AG04449 (cell line): ENCODE measurements at places on chromosomes 2 and 18.

DNA sequence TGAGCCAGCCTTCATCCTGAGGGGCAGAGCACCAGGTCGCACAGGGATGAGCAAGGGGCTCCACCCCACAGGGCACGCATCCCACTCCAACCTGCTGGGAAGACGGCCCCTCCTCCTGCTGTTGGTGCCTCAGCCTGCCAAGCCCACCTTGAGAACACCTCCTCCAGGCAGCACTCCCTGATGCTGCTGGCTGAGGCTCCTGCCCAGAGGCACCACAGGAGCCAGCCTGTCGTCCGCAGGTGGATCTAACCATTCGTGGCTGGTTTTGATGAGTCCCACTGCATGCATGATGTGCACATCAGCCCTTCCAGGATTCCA is 58.4 kb downstream of the BIN1 start:
- no peak for DNase-seq

GRCh38 chr2:168002021-168002553 is 245.3 kb downstream of the STK39 start:
- no peak for DNase-seq

GRCh38 chr2:121505005-121505404 is 25.7 kb upstream of the RNU4ATAC start:
- peak; percentile 82 for DNase-seq

DNA sequence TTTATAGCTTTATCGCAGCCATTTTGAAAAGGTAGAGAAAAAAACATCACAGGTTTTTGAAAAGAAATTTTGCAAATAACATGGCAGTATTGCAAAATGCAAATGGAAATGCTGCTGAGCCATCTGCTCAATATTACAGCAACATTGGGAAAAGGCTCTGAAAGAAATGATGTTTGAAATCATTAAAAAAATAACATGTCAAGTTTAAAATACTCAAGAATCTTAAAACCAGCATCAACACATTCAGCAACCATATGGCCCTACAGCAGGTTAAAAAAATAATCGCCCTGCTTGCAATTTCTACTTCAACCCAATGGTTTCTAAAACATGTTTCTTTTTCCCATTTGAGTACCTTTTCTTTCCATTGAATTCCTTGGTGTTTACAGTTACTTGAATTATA is 289.4 kb downstream of the AFF3 start:
- DNase-seq, result no peak

DNA sequence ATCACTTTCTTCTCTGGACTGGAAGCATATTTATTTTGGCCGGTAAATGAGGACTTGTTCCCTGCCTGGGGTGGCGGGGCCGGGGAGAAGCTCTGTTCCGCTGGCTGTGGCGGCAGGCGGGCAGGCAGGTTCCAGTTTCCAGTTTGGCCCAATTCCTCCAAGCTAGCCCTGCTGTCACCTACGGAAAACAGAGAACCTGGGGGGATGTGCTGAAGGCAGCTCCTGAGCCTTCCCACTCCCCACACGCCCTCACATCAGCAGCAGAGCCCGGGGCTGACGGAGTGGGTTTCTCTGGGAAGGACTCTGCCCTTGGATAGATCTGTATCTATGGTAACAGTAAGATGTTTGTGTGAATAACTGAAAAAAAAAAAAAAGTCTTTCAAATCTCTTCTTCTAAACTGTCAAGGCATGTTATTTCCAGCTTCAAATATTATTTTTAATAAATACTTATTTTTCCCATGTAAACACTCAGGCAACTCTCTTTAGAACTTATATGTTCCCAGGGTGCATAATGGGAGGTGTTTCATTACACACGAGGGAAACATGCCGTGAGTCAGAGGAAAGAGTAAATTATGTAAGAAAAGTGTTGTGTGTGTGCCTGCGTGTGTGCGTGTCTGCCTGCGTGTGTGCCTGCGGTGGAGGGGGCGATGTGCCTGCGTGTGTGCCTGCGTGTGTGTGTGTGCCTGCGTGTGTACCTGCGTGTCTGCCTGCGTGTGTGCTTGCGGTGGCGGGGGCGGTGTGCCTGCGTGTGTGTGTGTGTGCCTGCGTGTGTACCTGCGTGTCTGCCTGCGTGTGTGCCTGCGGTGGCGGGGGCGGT is 116.1 kb upstream of the ZNF516 start:
- DNase-seq, result no peak

GRCh38 chr2:46732127-46732526 is 183.5 kb downstream of the MCFD2 start:
- DNase-seq, result no peak

DNA sequence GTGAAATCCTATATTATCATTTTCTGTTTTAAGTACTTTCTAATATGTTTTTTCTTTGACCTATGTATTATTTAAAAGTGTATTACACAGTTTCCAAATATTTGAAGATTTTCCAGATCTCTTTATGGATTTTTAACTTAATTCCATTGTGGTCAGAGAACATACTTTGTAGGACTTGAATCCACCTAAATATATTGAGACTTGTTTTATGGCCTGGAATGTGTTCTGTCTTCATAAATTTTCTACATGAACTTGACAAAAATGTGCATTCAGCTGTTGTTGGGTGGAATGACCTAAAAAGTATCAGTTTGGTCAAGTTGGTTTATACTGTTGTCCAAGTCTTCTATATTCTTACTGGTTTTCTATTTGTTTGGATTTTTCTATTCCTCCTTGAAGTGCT is 33.8 kb upstream of the TMEM247 start:
- no peak for DNase-seq

DNA sequence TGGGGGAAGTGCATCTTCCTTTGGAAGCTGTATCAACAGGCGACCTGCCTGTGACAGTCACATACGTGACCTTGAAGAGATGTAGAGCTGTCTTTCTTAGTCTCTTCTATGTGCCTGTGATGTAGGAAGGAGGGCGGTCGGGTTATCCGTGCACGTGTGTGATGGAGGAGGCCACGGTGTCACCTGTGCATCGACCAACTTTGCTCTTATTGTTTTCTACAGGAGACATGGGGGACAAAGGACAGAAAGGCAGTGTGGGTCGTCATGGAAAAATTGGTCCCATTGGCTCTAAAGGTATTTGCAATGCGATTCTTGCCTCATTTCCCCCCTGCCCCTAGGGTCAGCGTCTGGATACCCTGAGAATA is 20.7 kb upstream of the ALLC start:
- no peak for DNase-seq
